ENCODE measurements at places on chromosomes 1 and 21.

- no peak for DNase-seq
Measured at GRCh38 chr1:113191579-113192076, 118.6 kb downstream of the LRIG2 start.

- DNase-seq = no peak
Measured at GRCh38 chr1:200778766-200779165, 40.1 kb downstream of the CAMSAP2 start.

GRCh38 chr1:35836734-35837133 lies 28.9 kb downstream of the AGO4 start:
- no peak for DNase-seq

DNA sequence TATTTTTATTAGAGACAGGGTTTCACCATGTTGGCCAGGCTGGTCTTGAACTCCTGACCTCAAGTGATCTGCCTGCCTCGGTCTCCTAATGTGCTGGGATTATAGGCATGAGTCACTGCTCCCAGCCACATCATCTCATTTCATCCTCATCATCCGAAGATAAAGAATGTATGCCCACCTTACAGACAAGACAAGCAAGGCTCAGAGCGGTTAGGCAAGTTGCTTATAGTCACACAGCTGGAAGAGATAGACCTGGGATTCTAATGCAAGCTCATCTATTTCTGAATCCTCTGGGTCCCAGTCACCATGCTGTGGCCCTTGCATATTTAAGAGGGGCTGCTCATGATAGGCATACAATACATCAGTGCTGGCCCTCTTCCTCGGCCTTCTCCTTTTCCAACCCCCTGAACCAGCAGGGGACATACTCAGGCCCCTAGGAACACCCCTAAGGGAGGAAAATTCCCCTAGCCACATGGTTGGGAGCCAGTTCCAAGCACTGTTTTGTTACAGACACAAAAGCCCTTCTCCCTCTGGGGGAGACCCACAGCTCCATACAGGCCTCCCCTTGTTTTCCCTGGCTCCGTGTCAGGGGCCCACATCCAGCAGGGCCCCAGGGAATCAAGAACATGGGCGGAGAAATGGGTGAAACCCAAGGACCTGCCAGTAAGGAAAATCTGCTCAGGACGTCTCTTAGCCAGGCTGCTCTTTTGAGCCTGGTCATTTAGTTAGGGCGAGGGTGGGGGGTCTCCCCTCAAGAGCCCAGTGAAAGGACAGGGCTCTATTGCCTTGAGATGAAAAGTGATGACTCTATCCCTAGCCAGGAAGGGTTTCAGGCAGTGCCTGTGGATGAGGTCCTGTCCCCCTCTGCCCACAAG lies 6.9 kb downstream of the CSRP1 start:
- DNase-seq = no peak

DNA sequence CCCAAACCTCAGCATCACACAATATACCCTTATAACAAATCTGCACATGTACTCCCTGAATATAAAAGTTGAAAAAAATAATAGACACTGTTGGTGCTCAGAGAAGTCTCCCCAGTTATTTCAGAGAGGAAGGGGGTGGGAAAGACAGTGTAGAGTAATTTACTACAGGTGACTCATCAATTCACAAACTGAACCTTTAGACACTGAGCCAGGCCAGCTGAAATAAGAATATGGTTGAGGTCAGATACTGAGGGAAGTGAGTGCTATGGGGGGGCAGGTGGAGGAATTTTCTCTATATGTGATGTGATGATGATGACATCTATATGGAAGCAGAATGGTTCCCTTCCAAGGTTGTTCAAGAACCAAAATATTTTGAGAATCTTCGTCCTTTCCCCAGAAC lies 50.1 kb downstream of the MRPL39 start:
- no peak for DNase-seq

GRCh38 chr1:65904681-65905083 lies 112.0 kb downstream of the PDE4B start:
- no peak for DNase-seq

GRCh38 chr1:1374589-1374928 lies 448 bp downstream of the AURKAIP1 start:
- no peak for DNase-seq
